ENCODE measurements at places on chromosomes 13 and 19.

DNA sequence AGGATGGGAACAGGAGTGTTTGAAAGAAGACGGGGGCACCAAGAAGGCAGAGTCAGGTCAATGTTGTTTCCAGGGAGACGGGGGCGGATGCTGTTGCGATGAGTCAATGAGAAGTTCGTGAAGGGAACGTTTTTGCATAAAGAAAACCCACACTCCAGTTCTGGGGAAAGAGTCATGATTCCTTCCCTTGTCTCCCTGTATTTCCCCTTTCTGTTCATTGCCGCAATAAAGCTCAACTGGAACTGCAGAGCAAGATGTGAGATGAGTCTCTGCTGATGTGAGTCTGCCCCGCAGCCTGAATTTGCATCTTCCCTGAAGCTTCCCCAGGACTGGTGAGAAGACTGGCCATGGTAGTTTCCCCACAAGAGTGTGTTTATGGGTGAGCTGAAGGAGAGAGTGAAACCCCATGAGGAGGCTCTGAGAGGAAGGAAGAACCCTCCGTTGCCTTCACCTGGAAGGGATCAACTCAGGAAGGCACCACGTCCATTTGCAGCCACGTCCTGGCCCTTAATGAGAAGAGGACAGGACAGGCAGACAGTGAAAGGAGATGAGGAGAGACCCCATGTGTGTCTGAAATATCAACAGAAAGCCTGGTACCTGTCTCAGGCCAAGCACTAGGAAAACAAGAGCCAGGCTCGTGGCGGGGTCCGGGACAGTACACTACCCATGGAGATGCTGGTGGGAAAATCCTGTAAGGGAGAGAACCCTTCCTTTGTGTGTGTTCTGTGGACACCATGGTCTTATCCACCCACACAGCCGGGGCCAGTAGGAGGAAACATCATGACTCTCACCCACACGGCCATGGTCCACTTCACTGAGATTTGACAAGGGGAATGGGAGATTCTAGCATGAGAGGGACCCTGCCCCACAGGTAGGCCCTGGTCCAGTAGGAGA is 13.7 kb downstream of the LILRA1 start:
- DNase-seq: no peak

- DNase-seq: no peak
Observed at GRCh38 chr13:75329723-75330122, 152.2 kb downstream of the TBC1D4 start.

DNA sequence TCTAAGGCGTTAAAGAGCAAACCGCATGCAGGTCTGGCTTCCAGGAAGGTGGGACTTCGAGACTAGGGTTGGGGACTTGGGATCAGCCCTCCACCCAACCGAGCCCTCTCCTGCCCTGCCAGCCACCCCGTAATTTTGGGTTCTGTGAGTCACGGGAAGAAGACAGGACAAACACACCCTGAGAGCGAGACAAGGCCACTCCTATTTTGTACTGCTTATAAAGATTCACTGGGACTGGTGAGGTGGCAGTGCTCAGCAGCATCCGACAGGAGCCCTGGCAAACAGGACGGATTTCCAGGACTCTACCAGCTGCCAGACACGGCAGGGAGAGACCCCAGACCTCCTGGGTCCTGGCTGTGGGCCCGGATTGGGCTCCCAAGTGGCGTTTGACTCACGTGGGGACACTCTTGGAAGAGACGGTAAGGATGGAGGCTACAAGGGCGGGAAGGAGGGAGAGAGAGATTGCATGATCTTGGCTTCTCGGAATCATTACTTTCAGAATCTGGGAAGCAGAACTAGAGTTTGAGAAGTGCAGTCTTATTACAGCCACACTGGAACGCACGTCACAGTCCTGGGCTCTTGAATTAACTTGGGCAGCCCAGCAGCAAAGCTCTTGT is at the start of gene C5AR2:
TSS of gene C5AR2 (plus strand) at position 245 of the 617 bp plus-strand sequence. CDS start 8,625 bp downstream, outside the sequence.
- DNase-seq: no peak

GRCh38 chr13:95924389-95924994 is 128.7 kb downstream of the UGGT2 start:
- peak; percentile 40 for DNase-seq

- no peak for DNase-seq
Observed at GRCh38 chr13:92459306-92459705, 767.3 kb upstream of the GPC6 start.

GRCh38 chr19:38321646-38322196 is 2.1 kb downstream of the KCNK6 start:
- no peak for DNase-seq

GRCh38 chr19:48466561-48467325 is 2.4 kb upstream of the CYTH2 start:
- no peak for DNase-seq

DNA sequence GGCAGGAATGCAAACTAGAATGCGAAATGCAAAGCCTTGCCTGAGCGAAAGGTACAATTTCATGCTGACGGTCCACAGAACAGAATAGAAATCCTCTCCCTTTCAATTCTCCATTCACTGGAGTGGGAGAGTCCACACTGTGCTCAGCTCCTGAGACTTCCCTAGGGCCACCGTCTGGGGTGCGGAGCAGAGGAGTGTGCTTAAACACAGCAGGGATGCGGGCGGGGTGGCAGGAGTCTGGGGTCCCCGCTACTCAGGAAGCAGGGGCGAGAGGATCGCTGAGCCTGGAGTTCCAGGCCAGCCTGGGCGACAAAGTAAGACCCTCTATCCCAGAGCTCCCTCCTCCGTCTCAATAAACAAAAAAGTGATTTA is 552 bp upstream of the ZNF816 start:
- no peak for DNase-seq

DNA sequence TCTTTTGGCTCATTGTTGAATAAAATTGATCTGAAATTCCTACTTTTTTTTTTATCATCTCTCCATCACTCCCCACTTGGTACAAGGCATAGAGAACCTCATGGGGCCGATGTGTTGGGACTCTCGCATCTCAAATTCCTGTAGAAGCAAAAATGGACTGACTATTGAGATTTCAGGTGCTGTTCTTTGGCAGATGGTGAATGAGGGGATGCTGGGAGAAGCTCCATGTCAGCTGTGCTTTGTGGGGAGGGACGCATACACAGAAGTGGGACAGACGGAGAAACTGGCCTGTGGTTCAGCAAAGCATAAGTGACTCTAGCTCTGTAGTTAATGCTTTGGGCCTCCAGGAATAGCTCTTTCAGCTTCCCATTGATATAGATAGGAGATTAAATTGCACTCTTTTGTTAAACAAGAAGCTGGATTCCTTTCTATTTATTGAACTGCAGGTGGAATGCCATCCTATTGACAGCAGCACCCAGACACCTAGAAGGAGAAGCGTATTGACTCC is 194.5 kb upstream of the RNF113B start:
- DNase-seq: no peak

- no peak for DNase-seq
Observed at GRCh38 chr13:52737965-52738364, 1.7 kb downstream of the CNMD start.

GRCh38 chr13:109869312-109870237 is 83.2 kb upstream of the IRS2 start:
- DNase-seq: peak; percentile 31

DNA sequence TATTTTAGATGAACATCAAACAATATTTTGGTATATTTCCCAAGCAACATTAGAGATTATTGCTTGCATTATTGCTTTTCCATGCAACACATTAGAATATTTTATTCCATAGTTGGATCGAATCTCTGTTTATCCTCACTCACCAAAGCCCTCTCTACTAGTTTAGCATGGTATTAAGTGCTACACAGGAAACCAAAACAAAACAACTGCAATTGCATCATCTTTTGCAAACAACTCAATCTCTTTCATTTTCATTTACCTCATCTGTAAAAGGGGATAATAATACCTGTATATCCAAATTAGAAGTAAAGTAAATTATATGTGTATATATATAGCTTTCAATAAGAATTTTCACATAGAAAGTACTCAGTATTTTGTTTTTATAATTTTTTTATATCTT is 147.8 kb upstream of the PCDH9 start:
- no peak for DNase-seq

- peak; percentile 3 for DNase-seq
Observed at GRCh38 chr13:90105849-90106496, 1241.5 kb upstream of the MIR17HG start.

DNA sequence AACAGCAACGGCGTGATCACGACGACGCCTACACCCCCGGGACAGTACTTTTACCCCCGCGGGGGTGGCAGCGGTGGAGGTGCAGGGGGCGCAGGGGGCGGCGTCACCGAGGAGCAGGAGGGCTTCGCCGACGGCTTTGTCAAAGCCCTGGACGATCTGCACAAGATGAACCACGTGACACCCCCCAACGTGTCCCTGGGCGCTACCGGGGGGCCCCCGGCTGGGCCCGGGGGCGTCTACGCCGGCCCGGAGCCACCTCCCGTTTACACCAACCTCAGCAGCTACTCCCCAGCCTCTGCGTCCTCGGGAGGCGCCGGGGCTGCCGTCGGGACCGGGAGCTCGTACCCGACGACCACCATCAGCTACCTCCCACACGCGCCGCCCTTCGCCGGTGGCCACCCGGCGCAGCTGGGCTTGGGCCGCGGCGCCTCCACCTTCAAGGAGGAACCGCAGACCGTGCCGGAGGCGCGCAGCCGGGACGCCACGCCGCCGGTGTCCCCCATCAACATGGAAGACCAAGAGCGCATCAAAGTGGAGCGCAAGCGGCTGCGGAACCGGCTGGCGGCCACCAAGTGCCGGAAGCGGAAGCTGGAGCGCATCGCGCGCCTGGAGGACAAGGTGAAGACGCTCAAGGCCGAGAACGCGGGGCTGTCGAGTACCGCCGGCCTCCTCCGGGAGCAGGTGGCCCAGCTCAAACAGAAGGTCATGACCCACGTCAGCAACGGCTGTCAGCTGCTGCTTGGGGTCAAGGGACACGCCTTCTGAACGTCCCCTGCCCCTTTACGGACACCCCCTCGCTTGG is 966 bp downstream of the JUNB start:
- DNase-seq: no peak

- no peak for DNase-seq
Observed at GRCh38 chr13:42021851-42022250, 26.6 kb upstream of the DGKH start.

DNA sequence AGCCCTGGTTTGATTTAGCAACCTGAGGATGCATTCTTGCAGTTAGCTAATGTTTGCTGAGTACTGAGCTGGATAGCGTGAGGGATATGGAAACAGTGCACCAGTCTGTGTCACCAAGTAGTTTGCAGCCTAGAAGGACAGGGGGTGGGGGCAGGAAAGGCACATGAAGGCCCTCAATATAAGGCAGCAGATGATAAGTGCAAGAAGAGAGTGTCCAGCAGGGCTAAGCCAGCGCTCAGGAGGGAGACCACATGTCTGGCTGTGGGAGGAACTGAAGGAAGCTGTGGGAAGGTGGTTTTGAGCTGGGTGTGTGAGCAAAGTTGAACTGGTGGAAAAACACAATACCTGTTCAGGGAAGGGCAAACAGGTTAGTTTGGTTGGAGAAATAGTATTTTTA is 1.7 kb downstream of the CXCL17 start:
- DNase-seq: no peak

GRCh38 chr13:29774830-29775229 is 75.6 kb downstream of the UBL3 start:
- DNase-seq: no peak

DNA sequence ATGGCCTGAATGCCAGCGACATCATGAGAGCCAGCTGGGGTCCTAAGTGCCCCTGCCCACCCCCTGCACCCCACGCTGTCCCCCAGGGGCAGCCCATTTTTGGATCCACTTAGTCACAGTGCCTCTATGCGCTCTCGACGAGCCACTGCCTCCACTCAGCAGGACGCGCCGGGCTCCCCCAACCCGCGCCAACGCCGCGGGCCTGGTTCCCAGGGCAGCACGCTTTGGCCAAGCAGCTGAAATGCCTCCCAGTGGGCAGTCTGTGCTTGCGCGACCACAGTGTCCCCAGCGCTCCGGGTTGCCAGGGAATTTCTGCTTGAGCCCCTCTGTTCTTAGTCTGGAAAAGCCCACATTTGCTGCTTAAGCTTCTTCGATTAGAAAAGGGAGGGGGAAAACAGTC is 39.4 kb downstream of the TMED1 start:
- DNase-seq: no peak

- no peak for DNase-seq
Observed at GRCh38 chr13:47067306-47067705, 170.5 kb upstream of the HTR2A start.

GRCh38 chr19:19259741-19260140 is 13.4 kb downstream of the TM6SF2 start:
- no peak for DNase-seq

DNA sequence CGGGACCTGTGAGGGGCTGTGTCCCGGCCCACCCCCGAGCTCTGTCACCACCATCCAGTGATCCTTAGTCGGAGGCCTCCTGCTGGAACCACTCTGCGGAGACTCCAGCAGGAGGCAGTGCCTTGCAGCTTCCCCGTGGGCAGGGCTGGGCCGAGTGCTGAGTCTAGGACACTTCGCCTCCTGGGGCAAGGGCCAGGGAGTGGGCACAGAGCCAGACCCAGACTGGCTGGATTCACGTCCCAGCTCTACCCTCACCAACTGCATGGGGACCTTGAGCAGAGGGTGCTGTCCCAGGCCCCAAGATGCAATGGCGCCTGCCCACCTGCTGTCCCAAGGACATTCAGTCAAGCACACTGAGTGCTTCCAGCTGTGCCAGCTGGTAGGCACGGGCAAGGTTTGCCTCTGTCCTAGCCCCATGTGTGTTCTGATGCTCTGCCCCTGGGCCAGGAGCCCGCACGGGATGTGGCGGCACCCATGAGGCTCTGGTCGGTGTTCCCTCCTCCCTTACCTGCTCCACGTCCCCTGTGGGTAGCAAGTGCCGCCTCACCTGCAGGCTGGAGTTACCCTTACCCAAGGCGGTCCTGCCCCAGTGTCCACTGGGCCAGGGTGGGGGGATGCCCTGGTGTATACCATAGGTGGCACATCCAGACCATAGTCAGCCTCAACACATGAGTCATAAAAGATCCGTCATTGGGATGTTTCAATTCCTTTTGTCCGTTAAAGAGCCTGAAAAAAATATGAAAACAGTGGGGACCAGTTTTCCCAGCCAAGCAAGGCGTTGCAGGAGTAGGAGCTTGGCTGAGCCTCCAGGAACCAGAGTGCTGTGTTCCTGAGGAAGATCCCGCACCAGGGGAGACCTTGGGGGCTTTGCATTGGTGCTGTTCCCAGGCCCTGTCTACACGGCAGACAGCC is 7.4 kb downstream of the FZR1 start:
- DNase-seq: no peak

DNA sequence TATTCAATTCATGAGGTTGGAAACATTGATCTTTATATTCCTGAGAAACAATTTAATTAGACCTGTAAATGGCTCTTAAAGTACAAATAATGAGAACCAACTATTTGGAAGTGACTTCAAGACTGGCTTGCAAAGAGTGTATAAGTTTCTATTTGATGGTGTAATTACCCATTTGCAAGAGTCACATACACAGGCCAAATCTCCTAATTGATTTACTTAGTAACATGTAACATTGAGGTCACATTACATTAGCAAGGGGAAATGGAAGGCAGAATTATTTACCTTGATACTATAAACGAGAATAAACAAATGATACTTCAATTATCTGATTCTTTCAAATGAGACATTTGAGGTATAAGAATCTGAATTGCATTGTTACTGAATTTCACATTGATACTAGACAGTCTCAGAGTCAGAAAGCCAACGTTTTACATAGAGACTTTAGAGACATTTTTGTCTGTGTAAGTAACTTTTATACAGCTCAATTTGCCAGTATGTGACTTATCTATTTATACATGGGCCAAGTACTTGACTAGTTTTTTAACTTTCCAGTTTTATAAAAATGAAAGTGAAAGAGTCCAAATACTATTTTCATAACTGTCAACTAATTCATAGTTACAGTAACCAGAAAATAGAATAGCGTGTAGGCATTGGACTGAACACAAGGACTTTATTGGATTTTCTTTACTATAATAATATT is 95.6 kb upstream of the RFC3 start:
- DNase-seq: no peak
